Spinal cord (tissue), 10 donors: ENCODE measurements at places on chromosomes 2 and 18. TPM values are rescaled to one million over a fixed set of nuclear protein-coding genes. Genes with fewer than 3 reads are reported as not detected.

Gene MERTK
- 16.8 TPM for polyA plus RNA-seq

Gene UGT1A3
- not detected for polyA plus RNA-seq

Gene BOK
- polyA plus RNA-seq, result 52.7 TPM

Gene CYP26B1
- 5.0 TPM for polyA plus RNA-seq

Gene UGT1A7
- polyA plus RNA-seq, result not detected

Gene SH3BP4
- 27.8 TPM for polyA plus RNA-seq

Gene TMEM185B
- 18.2 TPM for polyA plus RNA-seq

Gene GPR55
- 0.12 TPM for polyA plus RNA-seq

Gene RAMP1
- 131 TPM for polyA plus RNA-seq

Gene SP140
- 1.3 TPM for polyA plus RNA-seq

Gene HRH4
- 0.29 TPM for polyA plus RNA-seq

Gene ACADL
- 3.1 TPM for polyA plus RNA-seq

Gene HJURP
- 11.0 TPM for polyA plus RNA-seq

Gene PPP1R1C
- polyA plus RNA-seq, result 7.8 TPM

Gene TDRD15
- 0.08 TPM for polyA plus RNA-seq

Gene LIPG
- polyA plus RNA-seq, result 11.4 TPM

Gene ERBB4
- polyA plus RNA-seq, result 20.0 TPM

Gene IL1R1
- polyA plus RNA-seq, result 3.8 TPM

Gene SELENOI
- 20.1 TPM for polyA plus RNA-seq

Gene LRRFIP1
- polyA plus RNA-seq, result 55.3 TPM

Gene LPIN2
- polyA plus RNA-seq, result 43.7 TPM

Gene RUFY4
- polyA plus RNA-seq, result 0.67 TPM

Gene STRADB
- 78.4 TPM for polyA plus RNA-seq

Gene TGOLN2
- 69.8 TPM for polyA plus RNA-seq

Gene ILKAP
- polyA plus RNA-seq, result 48.0 TPM

Gene TMEM182
- 8.7 TPM for polyA plus RNA-seq

Gene GNAL
- 81.0 TPM for polyA plus RNA-seq

Gene DNAH6
- polyA plus RNA-seq, result 1.6 TPM

Gene PDE1A
- 8.7 TPM for polyA plus RNA-seq

Gene MROH2A
- not detected for polyA plus RNA-seq

Gene ANKRD62
- 0.14 TPM for polyA plus RNA-seq

Gene TMEM169
- polyA plus RNA-seq, result 19.1 TPM

Gene COL4A4
- polyA plus RNA-seq, result 1.4 TPM

Gene GCG
- not detected for polyA plus RNA-seq

Gene AAMP
- 128 TPM for polyA plus RNA-seq

Gene NEU2
- polyA plus RNA-seq, result not detected

Gene OXER1
- polyA plus RNA-seq, result 1.6 TPM

Gene LYPD6
- 35.6 TPM for polyA plus RNA-seq

Gene ASPRV1
- polyA plus RNA-seq, result 7.7 TPM

Gene KCNJ3
- 11.6 TPM for polyA plus RNA-seq

Gene C18orf54
- polyA plus RNA-seq, result 7.1 TPM

Gene ABCG5
- polyA plus RNA-seq, result 0.44 TPM

Gene TFPI
- polyA plus RNA-seq, result 131 TPM

Gene SETBP1
- 23.1 TPM for polyA plus RNA-seq

Gene C2orf80
- polyA plus RNA-seq, result 35.4 TPM

Gene SERPINB13
- polyA plus RNA-seq, result not detected

Gene FOXI3
- polyA plus RNA-seq, result 0.14 TPM

Gene RELCH
- polyA plus RNA-seq, result 34.8 TPM

Gene GREB1
- 24.3 TPM for polyA plus RNA-seq

Gene TTN
- polyA plus RNA-seq, result 0.98 TPM

Gene RPRM
- 78.2 TPM for polyA plus RNA-seq

Gene PSME4
- 39.1 TPM for polyA plus RNA-seq

Gene CYP27C1
- 4.8 TPM for polyA plus RNA-seq

Gene FSHR
- not detected for polyA plus RNA-seq

Gene ERMN
- polyA plus RNA-seq, result 35.1 TPM
